ENCODE measurements at places on chromosomes 13 and 19.

- DNase-seq = peak; percentile 41
Measured at GRCh38 chr13:112066624-112067004, 335 bp upstream of the SOX1 start.

DNA sequence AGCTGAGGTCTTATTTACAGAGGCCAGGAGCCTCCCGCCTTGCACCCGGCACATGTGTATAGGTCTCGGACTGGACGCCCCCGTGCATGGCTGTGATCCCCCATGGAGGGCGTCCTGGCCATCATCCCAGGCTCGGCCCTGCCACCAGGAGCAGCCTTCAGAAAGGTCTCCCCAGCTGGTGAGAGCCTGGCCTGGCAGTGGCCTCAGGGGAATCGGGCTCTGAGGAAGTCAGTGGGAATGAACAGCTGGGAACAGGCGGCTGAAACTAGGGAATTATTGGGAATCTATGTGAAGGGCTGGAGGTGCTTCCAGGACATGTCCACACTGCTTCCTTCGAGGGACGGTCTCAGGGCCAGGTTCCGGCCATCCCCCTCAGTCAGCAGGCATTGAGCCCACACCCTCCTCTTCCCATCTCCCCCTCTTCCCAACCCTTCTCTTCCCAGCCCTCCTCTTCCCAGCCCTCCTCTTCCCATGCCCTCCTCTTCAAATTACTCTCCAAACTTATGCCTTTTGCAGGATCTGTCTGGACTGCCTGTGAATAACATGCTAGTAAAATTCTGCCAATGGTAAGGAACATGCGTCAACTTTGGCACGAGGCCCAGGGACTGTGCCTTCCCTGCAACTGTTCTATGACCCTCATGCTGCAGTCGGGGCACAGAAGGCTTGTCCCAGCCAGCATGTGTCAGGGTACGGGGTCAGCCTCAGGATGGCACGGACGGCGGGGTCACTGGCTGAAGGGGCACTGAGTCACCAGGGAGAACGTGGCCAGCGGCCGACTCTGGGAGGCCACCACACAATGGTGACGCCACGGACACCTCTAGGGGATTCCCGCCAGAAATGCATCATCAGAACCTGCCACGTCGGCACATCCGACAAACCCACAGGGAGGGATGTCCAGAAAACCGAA, 24.2 kb upstream of the C13orf46 start:
- no peak for DNase-seq

- DNase-seq = no peak
Measured at GRCh38 chr13:69600811-69601210, 506.8 kb upstream of the ATXN8OS start.

DNA sequence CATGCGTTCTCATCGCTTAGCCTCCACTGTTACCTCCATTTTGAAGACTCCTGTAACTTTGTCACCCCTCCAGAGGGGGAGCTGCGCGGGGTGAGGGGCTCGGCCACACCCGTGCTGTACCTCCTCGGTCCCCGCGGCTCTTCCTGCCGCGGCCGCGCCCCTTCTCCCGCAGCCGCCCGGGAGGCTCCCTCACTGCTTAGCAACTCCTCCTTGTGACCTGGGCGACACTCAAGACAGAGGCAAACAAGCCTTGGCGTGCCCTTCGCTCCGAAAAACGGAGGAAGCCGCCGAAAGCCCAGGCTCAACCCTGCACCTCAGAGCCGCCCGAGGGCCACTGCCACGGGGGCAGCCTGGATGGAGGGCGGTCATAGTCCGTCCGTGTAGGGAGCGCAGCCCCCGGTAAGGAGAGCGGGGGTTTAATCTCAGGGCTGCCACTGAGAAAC, 494.3 kb downstream of the FOXO1 start:
- DNase-seq = no peak

DNA sequence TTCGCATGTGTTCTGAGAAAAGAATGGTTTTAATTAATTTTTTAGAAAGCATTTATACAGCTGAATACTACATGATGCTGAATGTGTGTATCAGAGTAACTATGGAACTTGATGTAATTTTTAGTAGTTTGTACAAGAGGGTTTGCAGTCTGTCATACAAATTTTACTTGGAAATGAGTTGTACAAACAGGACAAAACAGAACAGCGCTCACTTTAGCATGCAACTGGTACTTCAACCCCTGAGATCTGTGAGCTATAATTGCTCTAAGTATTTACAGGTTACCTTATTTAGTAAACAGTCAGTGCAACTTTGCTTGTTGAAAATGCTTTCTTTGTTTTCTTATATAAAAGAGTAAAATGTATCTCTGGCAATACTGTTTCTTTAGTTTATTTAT, 706 bp downstream of the TNFRSF19 start:
- no peak for DNase-seq

GRCh38 chr13:79870123-79870522, 389.2 kb downstream of the NDFIP2 start:
- no peak for DNase-seq

GRCh38 chr13:100899720-100900316, 225.2 kb upstream of the TMTC4 start:
- no peak for DNase-seq

GRCh38 chr13:91058919-91059318, 288.6 kb upstream of the MIR17HG start:
- no peak for DNase-seq

- DNase-seq = no peak
Measured at GRCh38 chr13:48600374-48601364, 53.1 kb upstream of the CYSLTR2 start.

- no peak for DNase-seq
Measured at GRCh38 chr13:96398486-96398885, 308.6 kb downstream of the HS6ST3 start.

GRCh38 chr13:30905932-30906383, at the start of gene MEDAG:
Gene MEDAG, plus strand, starts transcription at chr13:30906271. Its CDS starts 245 bp downstream, at chr13:30906516.
- DNase-seq = no peak

DNA sequence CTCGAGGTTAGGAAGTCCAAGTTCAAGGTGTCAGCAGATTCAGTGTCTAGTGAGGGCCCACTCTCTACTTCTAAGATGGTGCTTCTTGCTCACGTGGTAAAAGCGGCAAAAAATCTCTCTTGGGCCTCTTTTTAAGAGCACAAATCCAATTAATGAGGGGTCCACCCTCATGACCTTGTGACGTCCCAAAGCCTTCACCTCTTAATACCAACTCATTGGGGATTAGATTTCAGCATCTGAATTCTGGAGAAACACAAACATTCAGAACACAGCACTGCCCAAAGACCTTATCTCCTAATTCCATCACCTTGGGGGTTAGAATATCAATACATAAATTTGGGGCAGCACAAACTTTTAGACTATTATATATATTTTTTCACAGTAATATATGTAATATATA, 146.4 kb upstream of the GPC6 start:
- DNase-seq = no peak

- no peak for DNase-seq
Measured at GRCh38 chr19:13195678-13196077, 45.5 kb downstream of the IER2 start.

DNA sequence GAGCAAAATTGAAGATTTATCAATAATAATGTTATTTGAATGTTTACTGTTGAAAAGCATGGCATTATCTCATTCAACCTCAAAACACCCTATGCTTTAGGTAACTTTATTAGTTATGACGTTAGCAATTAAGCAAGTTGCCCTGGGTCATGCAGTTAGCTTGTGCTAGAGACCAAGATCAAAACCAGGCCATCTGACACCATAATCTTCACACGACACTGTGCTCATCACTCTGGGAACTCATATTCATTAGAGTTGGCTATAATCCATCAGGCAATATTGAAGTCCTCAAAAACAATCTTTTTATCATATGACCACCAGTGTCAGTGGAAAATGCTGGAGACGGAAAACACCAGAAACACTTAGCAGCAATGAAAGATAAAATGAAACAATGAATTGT, 253.5 kb downstream of the PCDH20 start:
- DNase-seq = no peak

DNA sequence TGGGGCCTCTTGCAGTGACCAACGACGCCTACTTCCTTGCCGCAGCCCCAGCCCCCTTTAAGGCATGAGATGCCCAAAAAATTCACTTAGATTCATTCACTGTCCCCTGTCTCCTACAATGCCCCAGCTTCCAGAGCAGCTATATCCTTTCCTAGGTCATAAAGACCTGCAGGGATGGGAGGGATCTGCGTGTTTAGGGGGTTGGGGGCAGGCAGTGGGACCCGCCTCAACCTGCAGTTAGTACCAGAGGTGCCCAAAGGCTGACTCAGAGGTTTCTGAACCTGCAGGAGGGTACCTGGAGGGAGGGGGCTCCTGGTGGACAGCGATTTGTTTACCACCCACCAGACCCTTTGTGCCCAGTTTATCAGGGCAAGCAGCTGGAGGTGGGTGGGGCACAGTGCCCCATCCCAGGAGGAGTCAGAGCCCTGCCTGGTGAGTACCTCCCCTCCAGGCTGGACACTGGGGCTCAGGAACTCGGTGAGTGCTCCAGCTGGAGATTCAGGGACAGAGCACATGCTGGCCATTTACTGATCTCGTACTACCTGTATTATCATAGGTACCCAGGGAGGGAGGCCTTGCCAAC, 10.1 kb downstream of the RPS28 start:
- DNase-seq = no peak

DNA sequence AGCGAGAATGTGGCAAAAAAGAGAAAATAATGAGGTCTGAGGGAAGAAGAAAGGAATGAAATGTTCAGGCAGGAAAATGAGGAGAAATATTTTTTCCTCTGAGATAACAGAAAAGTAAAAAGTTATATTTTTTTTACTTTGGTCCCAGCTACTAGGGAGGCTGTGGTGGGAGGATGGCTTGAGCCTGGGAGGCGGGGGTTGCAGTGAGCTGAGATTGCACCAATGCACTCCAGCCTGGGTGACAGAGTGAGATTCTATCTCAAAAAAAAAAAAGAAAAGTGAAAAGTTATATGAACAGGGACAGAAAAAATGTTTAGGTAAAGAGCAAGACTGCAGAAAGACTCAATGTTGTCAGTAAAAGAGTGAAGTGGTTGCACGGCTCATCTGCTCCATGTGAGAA, 603.7 kb upstream of the GPC6 start:
- no peak for DNase-seq

- DNase-seq = no peak
Measured at GRCh38 chr19:38952395-38953165, 21.8 kb downstream of the MRPS12 start.

DNA sequence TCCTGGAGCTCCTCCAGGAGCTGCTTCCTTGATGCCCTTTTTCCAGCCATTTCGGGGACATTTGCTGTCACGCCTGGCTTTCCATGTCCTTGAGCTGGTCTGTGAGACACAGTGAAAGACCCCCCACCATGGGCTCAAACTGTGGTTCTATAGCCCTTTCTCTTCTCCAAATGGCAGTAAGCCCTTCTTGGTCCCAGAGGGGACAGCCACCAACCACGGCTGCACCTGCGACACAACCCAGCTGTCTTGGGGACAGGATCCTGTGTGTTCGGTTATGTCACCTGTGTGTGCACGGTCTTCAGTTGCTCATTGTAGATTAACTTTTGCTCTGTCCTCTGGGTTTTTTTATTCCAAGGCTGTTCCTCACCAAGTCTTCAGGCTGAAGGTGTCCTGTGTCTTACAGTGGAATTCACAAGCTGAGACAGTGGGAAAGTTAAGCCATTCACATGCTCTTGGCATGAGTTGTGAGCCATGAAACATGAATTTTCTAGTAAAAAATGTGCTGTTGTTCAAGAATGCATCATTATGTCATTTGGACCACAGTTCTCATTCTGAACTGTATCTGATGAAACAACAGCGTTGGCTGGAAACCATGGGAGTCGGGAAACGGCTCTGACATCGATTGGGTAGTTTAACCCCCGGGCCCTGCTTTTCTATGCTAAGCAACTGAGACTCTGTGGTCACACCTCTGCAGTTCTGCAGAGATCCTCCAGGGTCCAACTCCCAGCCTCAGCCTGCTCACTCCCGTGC, 129.5 kb upstream of the MCF2L start:
- DNase-seq = no peak

DNA sequence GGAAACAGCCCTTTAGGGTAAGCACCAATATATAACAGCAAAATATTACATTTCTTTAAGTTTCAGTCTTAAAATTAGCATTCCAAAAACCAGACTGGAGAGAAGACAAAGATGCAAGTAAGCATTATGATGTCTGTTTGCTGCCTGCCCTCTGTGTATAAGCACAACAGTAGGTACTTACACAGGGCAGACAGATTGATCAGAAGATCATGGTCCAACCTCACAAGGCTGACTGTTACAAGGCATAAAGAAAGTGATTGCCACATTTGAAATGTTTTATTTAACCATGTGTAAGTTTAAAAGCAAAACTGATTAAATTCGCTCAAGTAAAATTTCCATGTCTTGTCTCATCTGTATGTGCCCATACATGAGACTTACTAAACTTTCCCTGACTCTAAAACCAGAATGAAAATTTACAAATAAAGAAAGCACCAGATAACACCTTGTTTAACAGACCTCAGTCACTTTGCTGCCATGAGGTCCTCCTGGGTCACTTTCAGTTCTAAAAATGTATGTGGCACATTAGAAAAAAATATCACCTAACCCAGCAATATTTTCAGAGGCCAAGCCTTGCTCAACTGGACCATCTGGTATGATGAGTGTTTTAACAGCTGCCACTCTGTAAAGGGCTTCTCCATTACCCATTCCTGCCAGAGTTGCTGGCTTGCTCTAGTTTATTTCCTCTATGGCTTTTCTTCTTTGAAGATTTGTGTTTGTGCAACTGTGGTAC, 297.0 kb downstream of the RBM26 start:
- no peak for DNase-seq

DNA sequence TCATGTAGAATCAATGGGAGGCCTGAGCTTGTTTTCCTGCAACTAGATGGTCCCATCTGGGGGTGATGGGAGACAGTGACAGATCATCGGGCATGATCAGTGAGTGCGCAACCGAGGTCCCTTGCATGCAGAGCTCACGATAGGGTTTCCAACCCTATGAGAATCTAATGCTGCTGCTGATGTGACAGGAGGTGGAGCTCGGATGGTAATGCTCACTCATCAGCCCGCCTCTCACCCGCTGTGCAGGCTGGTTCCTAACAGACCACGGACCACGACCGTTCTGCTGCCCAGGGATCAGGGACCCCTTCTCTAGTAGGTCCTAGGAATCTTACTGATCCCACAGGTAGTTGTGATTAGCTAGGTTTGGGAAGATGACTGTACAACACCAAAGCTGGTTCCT, 23.5 kb upstream of the GARRE1 start:
- no peak for DNase-seq

DNA sequence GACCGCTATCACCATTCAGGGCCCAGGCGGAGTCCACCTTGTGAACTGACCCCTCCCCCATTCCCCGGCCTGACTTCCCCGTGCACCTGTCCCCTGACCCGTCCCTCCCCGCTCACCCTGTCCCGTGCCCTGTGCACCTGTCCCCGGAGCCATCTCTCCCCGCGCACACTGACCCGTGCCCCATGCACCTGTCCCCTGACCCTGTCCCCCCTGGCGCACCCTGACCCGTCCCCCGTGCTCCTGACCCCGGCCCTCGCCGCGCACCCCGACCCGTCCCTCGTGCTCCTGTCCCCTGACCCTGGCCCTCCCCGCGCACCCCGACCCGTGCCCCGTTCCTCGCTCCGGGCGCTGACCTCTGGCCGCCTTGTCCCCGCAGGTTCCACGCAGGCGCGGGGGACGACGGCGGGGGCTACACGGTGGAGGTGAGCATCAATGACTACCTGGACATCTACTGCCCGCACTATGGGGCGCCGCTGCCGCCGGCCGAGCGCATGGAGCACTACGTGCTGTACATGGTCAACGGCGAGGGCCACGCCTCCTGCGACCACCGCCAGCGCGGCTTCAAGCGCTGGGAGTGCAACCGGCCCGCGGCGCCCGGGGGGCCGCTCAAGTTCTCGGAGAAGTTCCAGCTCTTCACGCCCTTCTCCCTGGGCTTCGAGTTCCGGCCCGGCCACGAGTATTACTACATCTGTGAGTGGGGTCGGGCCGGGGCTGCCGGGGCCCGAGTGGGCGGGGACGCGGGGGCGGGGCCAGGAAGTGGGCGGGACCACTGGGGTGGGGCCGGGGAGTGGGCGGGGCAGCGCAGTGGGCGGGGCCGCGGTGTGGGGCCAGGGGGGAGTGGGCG, 9.7 kb downstream of the EFNA2 start:
- DNase-seq = peak; percentile 31
